Lower leg skin (tissue), 4 donors: ENCODE measurements at places on chromosomes 7 and 10. TPM values are rescaled to one million over a fixed set of nuclear protein-coding genes. Genes with fewer than 3 reads are reported as not detected.

SUPV3L1 gene
- 19.7 TPM for total RNA-seq

DNA sequence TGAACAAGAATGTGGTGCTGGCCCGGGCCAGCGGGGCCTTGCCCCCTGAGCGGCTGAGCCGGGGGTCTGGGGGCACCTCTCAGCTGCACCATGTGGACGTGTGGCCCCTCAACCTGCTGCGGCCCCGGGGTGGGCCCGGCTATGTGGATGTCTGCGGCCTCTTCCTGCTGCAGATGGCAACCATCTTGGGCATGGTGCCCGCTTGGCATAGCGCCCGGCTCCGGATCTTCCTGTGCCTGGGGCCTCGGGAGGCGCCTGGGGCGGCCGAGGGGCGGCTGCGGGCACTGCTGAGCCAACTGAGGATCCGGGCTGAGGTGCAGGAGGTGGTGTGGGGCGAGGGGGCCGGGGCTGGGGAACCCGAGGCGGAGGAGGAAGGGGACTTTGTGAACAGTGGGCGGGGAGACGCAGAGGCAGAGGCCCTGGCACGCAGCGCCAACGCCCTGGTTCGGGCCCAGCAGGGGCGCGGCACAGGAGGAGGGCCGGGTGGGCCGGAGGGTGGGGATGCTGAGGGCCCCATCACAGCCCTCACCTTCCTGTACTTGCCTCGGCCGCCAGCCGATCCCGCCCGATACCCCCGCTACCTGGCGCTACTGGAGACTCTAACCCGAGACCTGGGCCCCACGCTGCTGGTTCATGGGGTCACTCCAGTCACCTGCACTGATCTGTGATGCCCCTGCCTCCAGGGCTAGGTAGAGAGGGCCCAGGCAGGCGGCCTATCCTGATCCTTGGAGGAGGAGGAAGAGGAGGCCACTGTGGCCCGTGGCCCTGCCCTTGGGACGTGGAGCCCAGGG, 1.1 kb upstream of the TRIP6 start:
- peak; percentile 81 for DNase-seq

DNA sequence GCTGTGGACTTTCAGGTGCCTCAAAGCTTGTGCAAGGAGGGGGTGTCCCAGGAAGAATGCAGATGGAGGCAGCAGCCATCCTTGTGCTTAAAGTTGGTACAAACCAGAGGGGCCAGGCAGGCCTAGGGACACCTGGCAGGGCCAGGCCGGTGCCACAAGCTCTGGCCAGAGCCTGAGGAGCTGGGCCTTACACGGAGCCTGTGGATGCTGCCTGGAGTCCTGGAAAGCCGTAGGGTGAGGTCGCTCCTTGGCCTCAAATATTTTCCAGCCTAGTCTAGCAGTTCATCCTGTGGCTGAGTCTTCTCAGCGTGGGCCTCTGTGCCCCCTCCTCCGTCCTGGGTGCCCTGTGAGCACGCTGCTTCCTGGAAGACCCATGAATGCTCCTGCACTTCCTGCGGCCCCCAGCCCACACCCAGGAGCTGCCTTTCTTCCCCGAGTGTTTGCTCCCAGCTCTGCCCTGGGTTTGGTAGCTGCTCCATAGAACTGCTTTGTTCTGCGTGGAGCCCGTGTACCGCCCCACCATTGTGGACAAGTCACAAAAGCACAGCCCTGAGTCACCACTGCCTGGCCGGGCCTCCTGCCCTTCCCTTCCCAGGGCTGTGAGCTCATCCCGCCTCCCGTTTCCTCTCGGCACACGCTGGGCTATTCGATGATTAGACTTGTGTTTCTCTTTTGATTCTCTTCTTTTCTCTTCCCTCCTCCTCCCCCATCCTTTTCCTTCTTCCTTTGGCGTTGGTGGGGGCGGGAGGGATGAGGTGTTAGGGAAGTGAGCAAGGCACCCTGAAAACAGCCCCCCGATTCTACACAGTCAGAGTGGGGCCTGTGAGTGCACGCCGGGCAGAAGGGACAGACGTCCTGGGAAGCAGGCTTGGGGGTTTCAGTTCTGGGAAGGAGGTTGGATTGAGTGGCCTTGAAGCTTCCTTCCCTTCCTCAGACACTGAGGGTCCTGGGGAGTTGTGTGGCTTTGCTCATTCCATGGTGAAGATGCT, 73.2 kb upstream of the SHH start:
- DNase-seq = no peak

DNA sequence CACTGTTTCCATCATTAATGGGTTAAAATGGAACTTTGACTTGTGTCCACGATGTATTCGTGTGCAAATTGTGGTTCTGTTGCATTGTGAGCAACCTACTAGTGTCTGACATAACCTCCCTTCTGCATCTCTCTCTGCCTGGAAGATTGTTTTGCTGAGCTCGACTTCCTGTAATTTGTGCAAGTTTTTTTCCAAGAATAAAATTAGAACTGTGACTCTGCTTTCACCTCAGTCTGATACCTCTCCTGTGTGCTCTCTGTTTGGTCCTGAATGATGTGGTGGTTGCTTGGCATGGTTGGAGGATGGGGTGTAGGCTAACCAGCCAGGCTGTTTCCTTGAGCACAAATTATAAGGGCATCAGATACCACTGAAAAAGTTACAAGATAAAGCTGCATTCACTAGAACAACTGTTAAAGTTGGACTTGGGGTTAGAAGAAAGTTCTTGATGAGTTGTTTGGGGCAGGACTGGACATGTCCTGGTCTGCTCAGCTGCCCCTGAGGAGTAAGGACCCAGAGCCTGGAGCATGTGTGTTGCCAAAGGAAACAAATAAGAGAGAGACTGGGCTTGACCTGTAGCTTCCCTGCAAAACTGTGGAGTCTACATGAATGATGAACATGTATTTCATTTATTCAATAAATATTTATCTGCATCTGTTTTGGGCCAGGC, 1.9 kb upstream of the VOPP1 start:
- DNase-seq = no peak

GRCh38 chr7:23249486-23249885, 2.9 kb downstream of the GPNMB start:
- DNase-seq = no peak

- peak; percentile 60 for DNase-seq
These were observed 10.6 kb downstream of the LRIT2 start for GRCh38 chr10:84214612-84215235.
